ENCODE measurements at places on chromosomes 3 and 15.

DNA sequence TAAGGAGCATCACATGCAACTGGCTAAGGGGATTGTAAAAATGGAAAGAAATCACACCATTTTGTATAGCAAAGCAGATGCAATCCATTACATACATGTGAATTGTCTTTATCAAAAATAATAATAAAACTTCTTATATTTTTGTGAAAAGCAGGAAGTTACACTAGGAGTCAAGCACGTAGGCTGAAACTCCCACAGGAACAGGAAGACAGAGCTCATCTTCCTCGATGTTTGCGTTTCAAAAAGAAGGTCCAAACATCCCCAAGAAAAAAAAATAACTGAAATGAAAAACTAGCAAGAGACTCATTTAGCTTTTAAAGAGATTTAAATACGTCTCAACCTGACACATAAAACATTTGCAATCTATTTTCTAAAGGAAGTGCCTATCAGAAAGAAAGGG is 106.6 kb downstream of the TGFBR2 start:
- DNase-seq = no peak

- DNase-seq = no peak
Measured at GRCh38 chr15:51668446-51668845, 12.9 kb upstream of the SCG3 start.

GRCh38 chr3:117404730-117405129 is 695.2 kb downstream of the TUSC7 start:
- DNase-seq = no peak

- DNase-seq = no peak
Measured at GRCh38 chr15:38793206-38793810, 228.7 kb upstream of the RASGRP1 start.

DNA sequence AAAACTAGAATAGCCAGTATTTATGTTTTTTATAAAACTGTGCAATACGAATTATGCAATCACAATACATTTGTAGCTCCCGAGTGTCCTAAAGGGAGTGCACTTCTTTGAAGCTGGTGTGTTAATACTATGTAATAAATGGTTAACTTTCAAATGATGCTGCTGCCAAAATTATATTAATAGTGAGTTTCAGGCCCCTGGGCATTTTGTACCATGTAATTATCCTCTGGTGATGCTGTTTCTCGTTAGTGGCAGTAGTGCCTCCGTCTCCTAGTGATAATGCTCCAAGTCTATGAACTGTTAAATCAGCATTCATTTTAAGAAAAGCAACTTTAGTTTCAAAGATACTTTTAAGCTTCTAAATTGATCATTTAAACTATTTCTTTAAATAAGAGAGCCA is 132.7 kb upstream of the BHLHE40 start:
- no peak for DNase-seq

- DNase-seq = no peak
Measured at GRCh38 chr15:87902772-87903426, 353.6 kb downstream of the NTRK3 start.

Data from cortex of kidney (tissue), 1 donor.